ENCODE measurements at places on chromosomes 5 and 9.

GRCh38 chr5:43363445-43364152 is 48.6 kb downstream of the CCL28 start:
- no peak for DNase-seq

GRCh38 chr5:133392448-133392847 is 219.9 kb downstream of the FSTL4 start:
- no peak for DNase-seq

- DNase-seq = no peak
Observed at GRCh38 chr9:96040591-96041461, 165.3 kb downstream of the ERCC6L2 start.

- no peak for DNase-seq
Observed at GRCh38 chr5:5708367-5708919, 286.0 kb downstream of the ICE1 start.

- DNase-seq = no peak
Observed at GRCh38 chr5:160488394-160489325, 67.0 kb downstream of the PTTG1 start.

- no peak for DNase-seq
Observed at GRCh38 chr5:59008816-59009473, 426.1 kb downstream of the RAB3C start.

- DNase-seq = no peak
Observed at GRCh38 chr5:110383231-110383630, 343.2 kb downstream of the TMEM232 start.
